B cell (primary cell): ENCODE measurements at places on chromosomes 5 and 9. TPM values are rescaled to one million over a fixed set of nuclear protein-coding genes. Genes with fewer than 3 reads are reported as not detected.

DNA sequence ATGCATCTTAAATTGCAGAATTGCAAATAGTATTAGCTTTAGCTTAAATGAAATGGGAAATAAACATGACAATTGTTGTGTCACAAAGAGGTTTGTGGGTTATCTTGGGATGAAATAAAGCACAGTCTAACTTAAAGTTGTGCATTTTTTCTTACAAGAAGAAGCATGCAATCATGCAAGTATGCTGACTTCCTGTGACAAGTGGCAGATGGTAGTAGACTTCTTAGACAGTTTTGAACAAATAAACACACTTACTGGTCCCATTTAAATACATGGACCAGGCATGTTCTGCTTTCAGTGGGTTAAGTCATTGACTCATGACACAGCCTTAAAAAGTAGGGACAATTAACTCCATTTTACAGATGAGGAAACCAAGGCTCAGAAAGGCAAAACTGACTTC is 15.9 kb upstream of the C5orf63 start:
- DNase-seq, result no peak

DNA sequence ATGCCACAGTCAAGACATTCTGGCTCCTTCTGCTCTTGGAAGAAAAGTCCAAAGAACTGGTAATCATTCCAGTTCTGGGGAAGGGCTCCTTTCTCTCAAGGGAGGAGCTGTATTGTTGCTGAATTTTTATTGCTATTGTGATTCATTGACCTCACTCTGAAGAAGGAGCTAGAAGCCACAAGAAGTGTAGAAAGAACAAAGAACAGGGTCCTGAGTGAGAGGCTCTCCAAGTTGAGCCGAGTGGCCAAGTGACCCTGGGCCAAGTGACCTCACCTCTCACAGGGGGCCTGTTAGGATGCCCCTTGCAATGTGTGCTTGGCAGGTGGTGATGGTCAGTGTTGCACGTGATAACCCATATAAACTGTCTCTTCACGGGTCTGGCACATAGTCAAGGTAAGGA is 173.3 kb downstream of the FGF18 start:
- DNase-seq, result no peak

- no peak for DNase-seq
Observed at GRCh38 chr9:137270929-137271695, 6.4 kb upstream of the TOR4A start.

GRCh38 chr9:127769929-127770582 is 8.4 kb downstream of the SH2D3C start:
- no peak for DNase-seq

DNA sequence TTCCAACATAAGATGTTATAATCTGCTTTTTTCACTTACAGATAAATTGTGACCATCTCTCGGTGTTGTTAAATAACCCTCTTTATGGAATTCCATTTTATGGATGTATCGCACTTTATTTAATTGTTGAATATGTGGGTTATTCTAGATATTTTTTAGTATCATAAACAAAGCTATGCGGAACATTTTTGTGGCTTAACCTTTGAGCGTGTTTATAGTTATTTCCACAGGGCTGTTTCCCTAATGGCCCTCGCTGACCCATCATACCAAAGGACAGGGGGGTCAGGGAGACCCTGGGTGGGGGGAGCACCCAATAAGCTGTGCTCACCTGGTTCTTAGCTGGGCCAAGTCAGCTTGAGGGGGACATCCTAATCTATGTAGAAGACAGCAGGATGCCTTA is 65.3 kb downstream of the NDST1 start:
- DNase-seq, result no peak

CNTFR gene
- total RNA-seq, result not detected in 2 replicates

- DNase-seq, result no peak
Observed at GRCh38 chr9:36928670-36929349, 105.3 kb downstream of the PAX5 start.

- no peak for DNase-seq
Observed at GRCh38 chr5:128007939-128008338, 75.6 kb upstream of the SLC12A2 start.

DNA sequence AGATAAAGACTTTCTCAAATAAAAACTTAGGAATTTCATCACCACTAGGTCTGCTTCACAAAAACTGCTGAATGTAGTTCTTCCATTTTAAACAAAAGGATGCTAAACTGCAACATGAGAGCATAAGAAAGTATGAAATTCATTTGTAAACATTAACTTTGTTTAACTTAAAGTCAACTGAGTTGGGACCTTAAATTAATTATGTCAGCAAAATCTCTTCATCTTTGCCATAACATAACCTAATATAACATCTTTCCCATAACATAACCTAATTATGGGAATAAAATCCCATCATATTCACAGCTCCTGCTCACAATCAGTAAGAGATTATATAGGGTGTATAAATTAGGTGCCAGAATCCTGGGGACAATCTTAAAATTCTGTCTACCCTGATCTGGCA is 78.8 kb upstream of the PCSK5 start:
- DNase-seq, result no peak

PCDHGB2 gene
- 3.3 and 3.9 TPM in 2 replicates for total RNA-seq

IL12B gene
- 0.10 and 0.17 TPM in 2 replicates for total RNA-seq

SOX30 gene
- total RNA-seq, result 0.29 and 0.49 TPM in 2 replicates

HTR4 gene
- total RNA-seq, result not detected in 2 replicates

DNA sequence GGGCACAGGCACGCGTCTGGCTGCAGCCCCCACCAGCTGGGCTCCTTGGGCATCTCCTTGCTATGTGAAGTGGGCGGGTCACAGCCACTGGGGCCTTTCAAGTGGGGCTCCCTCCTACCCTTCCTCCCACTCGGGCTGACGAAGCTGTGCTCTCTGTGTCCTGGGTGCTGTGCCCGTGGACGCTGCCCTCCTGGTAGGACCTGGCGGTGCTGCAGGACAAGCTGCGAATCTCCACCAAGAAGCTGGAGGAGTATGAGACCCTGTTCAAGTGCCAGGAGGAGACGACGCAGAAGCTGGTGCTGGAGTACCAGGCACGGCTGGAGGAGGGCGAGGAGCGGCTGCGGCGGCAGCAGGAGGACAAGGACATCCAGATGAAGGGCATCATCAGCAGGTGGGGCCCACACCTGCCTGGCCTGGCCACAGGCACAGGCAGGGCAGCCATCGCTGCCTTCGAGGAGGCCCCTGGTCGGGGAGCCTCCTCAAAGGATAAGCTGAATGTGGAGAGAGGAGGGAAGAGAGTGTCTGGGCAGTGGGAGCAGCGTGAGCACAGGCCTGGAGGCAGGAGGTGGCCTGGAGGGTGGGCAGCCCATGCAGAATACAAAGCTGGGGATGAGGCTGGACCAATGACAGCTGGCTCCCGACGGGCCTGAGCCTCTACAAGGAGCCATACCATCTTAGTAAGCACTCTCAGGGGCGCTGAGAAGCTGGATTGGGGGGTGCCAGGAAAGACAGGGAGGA is 124.7 kb downstream of the DAB2IP start:
- no peak for DNase-seq

GRCh38 chr5:142244440-142244839 is 80.4 kb downstream of the SPRY4 start:
- no peak for DNase-seq

RNF38 gene
- total RNA-seq, result 73.3 and 81.6 TPM in 2 replicates

KIF12 gene
- total RNA-seq, result not detected in 2 replicates

GRCh38 chr5:74222806-74223205 is 417.7 kb downstream of the ENC1 start:
- DNase-seq, result no peak

CCDC127 gene
- 7.8 and 8.7 TPM in 2 replicates for total RNA-seq

GRCh38 chr9:131020388-131020787 is 11.4 kb downstream of the LAMC3 start:
- no peak for DNase-seq

DNA sequence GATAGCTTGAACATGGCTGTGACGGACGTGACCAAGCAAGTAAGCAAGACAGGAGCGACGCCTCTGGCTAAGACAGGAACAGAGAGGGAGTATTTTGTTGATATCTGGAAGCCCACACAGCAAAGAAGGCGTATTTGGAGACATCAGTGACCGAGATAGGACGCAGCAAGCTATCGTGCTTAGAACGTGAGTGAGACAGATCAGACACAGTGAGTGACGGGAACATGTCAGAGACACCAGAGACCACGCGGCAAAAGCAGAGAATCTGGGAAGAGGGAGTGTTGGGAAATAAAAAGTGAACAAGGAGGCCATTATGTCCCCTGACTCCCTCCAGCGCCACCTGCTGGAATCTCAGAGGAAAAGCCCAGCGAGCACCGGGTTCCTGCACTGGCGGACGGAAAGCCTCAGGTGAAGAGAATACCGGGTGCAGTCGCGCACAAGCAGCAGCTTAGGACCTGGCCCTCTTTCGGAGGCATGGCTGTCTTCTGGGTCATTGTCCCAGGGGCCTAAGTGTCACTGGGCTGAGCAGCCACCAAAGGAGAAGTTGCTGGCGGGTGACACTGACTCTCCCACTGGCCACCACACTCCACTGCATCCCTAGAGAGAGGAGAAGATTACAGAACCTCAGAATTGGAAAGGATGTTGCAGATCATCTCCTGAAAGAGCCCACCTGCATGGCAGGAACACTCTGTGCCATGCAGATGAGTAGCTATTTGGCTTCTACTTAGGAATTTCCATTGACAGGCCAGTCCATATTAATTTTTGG is 99.1 kb downstream of the FBXO38 start:
- DNase-seq, result peak; percentile 51

- DNase-seq, result no peak
Observed at GRCh38 chr5:66072031-66072430, 72.1 kb upstream of the SREK1 start.

PCDHB11 gene
- total RNA-seq, result not detected in 2 replicates

GRCh38 chr5:56088967-56089829 is 94.4 kb upstream of the IL6ST start:
- DNase-seq, result no peak

DNA sequence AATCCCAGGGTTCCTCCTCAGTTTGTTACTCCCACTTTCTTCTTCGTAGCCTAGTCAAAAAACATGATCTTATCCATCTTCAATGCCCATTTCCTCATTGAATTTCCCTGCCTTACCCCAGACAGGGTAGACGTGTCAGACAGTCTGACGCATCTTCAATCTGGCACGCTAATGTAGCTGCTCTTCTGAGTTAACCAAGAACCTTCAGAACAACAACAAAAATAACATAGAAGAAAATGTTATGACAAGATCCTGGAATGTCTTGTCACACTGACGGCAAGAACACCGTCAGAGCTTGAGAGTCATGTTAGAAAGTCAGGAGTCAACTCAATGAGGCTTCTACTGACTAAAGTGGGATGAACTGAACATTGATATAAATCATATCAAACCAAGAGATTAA is 122.7 kb upstream of the SPDL1 start:
- DNase-seq, result no peak

OSMR gene
- not detected in 2 replicates for total RNA-seq

DNA sequence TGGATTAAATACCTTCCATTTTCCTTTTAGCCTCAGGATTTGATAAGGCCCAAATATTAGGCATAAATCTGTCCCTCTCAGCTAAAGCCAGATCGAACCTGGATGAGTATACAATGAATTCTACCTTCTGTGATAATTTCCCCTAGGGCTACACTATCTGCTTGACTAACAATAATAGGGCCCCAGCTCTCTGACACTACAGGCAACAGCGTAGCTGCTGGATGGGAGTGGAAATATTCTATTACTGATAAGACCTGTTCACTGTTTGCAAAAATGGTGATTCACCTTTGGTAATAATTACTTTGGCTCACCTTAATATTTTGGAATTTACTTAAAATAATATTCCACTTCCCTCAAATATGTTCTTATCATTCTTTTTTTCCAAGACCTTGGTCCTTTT is 644.2 kb upstream of the SEMA6A start:
- no peak for DNase-seq

GRCh38 chr9:20701060-20701459 is 17.0 kb downstream of the FOCAD start:
- no peak for DNase-seq

GRCh38 chr9:2785060-2785950 is 58.6 kb downstream of the PUM3 start:
- no peak for DNase-seq

COL5A1 gene
- not detected in 2 replicates for total RNA-seq

DNA sequence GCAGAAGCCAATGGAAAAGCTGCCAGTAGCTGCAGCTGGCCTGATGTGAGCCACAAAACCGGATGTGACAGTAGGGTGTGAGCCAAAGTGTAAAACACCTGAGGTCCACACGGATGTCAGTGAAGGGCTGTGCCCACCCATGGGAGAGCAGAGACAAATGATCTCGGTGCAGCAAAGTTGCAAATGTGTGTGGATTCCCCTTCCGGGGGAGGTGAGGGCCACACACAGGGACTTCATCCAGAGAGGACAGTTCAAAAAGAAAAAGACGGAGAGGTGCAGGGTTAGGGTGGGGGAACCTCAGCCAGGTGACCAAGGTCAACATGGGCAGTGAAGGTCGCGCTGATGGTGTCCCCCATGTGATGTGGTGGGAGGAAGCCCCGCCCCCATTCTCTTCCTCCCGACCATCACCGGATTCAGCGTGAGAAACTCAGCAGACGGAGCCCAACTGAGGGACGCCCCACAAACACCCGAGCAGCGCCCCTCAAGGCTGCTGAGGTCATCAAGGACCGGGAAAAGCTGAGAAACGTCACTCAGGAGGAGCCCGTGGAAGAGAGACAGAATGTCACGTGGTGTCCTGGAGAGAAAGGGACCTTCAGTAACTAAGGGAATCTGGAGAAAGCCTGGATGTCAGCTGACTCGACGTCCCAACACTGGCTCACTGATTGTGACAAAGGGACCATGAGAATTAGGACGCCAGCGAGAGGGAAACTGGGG is 11.4 kb upstream of the PTGDS start:
- peak; percentile 45 for DNase-seq

NIM1K gene
- total RNA-seq, result 0.32 and 0.39 TPM in 2 replicates

- DNase-seq, result no peak
Observed at GRCh38 chr5:167061695-167062094, 1229.8 kb upstream of the WWC1 start.

UTP15 gene
- 25.3 and 29.9 TPM in 2 replicates for total RNA-seq

FOXI1 gene
- total RNA-seq, result not detected in 2 replicates

GRCh38 chr5:172871982-172872381 is 37.9 kb downstream of the ERGIC1 start:
- no peak for DNase-seq

DNA sequence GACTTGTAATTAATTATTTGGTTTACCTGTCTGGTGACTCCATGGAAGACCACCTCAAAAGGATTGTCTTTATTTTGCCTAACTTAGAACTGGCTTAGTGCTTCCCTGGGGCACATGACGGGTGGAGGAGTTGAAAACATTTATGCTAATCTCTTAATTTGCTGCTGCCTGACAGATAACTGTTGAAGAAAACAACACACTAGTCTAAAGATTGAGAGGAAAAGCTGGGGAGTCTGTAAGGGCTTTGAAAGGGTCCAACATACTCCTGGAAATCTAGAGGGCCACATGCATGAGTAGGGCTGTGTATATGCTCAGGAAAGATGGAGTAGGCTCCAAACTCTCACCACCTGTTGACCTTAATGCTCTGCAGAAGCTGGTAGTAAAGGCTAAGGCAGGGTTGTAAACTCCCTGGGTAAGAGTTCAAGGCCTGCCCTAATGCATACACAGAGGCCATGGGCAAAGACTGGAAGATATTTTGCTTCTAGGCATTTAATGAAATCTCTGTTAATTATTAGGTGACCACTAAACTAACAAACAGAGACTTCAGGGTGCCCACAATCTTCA is 40.7 kb downstream of the NR3C1 start:
- DNase-seq, result no peak

PTGES gene
- not detected in 2 replicates for total RNA-seq

PSAT1 gene
- 5.0 and 5.2 TPM in 2 replicates for total RNA-seq

AQP7 gene
- total RNA-seq, result 0.49 TPM in 1 of 2 replicates, not detected in the other
